H1 (cell line): ENCODE measurements at places on chromosomes 5 and 9. TPM values are rescaled to one million over a fixed set of nuclear protein-coding genes. Genes with fewer than 3 reads are reported as not detected.

The SLC46A2 gene
- 0.02 and 0.03 TPM in 2 replicates for polyA plus RNA-seq

The FBLL1 gene
- 30.9 and 38.1 TPM in 2 replicates for polyA plus RNA-seq

The SOX30 gene
- polyA plus RNA-seq: 0.24 and 0.35 TPM in 2 replicates

The NPR2 gene
- 13.7 and 17.0 TPM in 2 replicates for polyA plus RNA-seq

The PRRC1 gene
- polyA plus RNA-seq: 41.3 and 54.6 TPM in 2 replicates

The WDR38 gene
- not detected in 2 replicates for polyA plus RNA-seq

The RANBP17 gene
- polyA plus RNA-seq: 6.8 and 8.6 TPM in 2 replicates

The TAS2R1 gene
- polyA plus RNA-seq: not detected in 2 replicates

The ARHGAP26 gene
- 7.1 and 8.4 TPM in 2 replicates for polyA plus RNA-seq

The PHF19 gene
- polyA plus RNA-seq: 28.2 and 31.0 TPM in 2 replicates
